ENCODE measurements at places on chromosomes 7 and 10.

DNA sequence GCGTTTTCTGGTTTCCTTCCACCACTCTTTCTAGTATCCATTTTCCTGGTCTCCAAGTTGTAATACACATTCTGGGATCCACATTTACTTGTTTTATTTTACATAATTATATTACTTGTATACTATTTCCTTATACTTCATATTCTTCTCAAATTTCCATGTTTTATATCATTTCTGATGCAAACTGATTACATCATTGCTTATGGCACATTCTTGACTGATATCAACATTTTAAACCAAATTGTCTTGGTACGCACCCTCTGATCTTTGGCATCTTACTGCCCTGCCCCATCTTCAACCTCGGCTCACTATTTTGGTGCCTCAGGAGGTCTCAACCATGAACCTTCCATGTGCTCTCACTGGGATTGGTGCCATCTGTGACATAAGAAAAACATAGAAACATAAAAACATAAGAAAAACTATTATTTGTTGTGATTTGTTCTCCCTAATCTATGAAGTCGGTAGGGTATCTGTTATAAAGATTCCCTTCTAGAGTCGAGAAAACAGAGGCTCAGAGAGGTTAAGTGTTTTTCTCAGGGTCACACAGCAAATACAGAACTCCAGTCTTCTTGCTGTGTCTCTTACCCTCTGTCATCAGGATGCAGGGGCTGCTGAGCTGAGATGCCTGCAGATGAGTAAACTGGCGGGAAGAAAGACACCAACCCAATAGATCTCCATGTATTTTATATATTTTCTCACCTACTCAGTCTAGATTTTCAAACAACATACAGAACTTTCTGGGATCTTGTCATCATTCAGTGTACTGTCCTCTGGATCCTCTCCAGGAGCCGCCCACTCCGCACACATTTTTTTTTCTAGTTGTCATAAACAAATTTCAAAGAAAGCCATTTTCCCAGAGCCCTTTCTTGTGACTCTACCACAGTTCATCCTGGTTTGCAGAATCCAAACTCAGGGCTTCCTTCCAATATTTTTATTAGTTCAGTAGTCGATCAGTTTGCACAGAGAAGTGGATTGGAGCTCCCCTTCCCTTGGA is 79.5 kb downstream of the PARP12 start:
- DNase-seq: no peak

- DNase-seq: no peak
Measured at GRCh38 chr10:42975558-42976340, 101.1 kb upstream of the RET start.

DNA sequence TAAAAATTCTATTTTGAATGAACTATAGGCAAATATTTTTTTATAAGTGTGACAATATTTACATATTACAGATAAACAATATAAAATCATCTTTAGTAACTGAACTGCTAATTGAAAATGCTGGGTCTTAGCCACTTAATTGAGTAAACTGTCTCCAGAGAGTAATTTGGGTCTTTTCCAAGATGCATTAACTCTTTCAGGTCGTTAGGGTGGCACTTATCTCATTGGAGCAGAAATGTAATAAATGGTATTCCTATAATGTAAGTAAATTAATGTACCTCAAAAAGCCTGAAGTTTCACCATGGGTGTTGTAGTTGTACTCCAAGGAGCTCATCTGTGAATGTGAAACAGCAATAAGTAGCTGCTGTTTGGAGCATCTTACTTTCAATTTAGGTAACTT is 208.5 kb downstream of the EXOC4 start:
- DNase-seq: no peak

GRCh38 chr10:11473128-11473760 is 138.2 kb downstream of the USP6NL start:
- DNase-seq: no peak

DNA sequence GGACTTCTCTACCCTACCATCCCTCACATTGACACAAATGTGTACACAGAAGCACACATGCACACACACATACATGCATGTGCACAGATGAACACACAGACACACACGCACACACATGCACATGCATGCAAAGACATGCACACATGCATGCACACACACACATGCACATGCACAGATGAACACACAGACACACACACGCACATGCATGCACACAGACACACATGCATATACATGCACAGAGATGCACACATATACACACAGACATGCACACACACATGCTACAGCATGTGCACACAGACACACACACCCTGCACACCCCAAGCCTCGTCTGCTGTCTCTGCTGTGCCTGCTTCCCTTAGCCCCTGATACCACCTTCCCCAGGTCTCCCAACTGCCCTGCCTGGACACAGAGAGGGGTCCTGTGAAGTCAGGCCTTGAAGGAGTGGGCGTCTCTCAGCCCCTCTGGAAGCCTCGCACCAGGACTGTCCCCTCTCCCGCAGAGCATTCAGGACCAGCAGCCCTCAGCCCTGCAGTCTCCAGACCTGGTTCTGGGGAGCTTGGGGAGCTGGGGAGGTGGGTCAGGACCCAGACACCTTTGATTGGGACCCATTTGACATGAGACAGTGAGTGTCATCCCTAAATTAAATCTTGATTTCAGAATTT is 181.8 kb downstream of the DNAJB6 start:
- DNase-seq: no peak
